ENCODE measurements at places on chromosomes 6 and 20.

- no peak for DNase-seq
Measured at GRCh38 chr6:45386501-45386900, 8.8 kb upstream of the SUPT3H start.

GRCh38 chr20:9495701-9496100 is 18.7 kb upstream of the LAMP5 start:
- no peak for DNase-seq

DNA sequence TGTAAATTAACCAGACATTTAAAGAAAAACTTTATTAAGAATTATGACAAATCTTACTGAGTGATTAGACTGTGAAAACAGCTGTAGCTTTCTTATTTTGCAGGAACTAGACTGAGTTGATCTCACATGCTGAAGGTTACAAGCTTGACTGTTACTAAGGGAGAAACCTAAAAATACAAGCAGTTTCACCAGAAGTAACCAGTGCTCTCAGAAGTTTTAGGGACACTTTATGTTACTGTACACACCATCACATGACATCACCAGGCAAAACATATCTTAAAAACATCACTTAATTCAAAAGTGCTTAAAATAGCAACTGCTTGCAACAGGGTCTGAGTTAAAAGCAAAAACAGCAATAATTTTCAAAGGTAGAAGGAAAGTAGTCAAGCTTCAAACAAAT is 5.4 kb downstream of the FBXO30 start:
- DNase-seq, result no peak

GRCh38 chr6:106098383-106099234 is 12.5 kb downstream of the PRDM1 start:
- peak; percentile 91 for DNase-seq

DNA sequence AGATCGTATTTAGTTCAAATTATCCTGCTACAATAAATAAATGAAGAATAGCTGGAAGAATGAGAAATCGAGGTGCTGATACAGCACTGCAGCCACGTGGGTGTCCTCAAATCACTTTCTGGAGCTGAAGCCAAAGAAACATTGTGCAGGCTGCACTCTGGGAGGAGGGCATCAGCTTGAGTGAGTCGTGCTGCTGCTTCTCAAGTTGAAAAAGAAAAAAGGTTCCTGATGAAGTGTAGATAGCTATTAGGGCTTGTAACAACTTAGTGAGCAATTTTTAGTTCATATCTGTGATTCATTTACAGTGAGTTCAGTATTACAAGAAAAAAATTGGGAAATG is 40.5 kb downstream of the DSE start:
- DNase-seq, result no peak

DNA sequence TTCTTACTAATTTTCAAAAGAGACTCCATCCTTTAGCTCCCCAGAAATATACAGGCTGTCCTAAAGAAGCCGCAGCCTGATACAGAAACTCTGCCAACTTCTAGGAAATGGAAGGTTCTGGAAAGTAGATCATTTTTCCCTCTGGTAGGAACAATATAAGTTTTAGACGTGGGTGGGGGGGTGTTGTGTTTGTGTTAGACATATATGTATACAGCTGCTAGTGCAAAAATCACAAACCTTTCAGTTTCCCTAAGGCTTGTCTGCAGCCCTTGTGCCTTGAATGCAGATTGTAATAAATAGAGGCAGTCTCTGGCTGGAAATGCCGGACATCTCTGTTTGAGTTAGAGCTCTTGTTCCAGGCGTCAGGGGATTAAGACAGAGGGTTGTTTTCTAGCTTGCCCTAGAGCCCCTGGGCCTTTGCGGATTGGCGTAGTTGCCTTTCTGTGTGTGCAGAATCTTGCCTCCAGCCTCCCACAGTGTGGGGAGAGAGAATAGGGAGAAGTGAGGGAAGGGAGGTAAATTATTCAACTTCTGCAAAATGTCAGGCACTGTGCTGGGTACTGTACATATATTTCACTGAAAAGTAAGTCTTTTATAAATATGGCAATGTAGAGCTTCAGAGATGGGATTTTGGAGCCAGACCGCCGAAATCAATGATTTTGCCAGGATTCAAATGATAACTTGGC is 269.7 kb downstream of the PRL start:
- DNase-seq, result no peak

DNA sequence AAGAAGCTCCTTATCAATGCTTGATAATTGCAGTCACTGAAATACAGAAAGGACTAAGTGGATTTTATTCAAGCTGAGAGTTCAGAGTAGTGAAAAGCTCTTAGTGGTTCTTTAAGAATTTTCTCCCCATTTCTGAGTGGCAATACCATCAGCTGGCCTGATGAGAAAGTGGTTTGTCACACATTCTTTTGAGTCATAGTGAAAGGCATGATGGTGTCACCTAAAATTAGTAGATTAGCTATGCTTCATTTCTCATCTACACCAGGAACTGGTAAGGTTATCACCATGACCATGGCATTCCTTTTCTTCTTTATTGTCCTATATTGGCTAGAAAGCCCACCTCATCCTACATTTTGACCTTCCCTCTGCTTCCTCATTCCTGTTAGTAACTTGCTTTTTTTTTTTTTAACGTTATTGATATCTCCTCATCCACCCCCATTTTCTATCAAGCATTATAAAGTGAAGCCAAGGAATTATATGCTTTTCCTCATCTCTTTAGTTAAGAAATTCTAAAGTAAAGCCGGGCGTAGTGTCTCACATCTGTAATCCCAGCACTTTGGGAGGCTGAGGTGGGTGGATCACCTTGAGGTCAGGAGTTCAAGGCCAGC is 67.4 kb upstream of the LOC128125822 start:
- peak; percentile 8 for DNase-seq

GRCh38 chr6:135434095-135434494 is 63.4 kb downstream of the AHI1 start:
- DNase-seq, result no peak

GRCh38 chr20:43977252-43977651 is 62.6 kb downstream of the TOX2 start:
- no peak for DNase-seq

DNA sequence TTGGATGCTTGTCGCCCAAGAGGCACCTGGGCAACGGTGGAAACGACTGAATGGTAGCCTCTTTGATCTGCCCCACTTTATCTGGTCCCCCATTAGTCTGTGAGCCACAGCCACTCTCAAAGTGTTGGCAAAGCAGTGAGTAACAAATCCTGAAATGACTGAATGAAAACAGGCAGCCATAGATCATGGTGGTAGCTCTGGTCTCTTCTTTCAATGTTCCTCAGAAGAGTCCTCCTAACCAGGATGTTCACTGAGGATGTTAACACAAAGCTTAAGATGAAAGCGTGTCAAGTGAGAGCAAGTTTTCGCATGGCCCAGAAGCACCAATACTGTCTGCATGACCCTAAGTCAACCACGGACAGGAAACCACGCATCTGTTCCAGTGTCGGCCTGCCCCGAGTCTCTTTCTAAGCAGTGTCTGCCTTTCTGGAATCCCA is 107.3 kb downstream of the IRF4 start:
- DNase-seq, result peak; percentile 71

- DNase-seq, result no peak
Measured at GRCh38 chr6:83514466-83514865, 2.1 kb downstream of the PRSS35 start.

DNA sequence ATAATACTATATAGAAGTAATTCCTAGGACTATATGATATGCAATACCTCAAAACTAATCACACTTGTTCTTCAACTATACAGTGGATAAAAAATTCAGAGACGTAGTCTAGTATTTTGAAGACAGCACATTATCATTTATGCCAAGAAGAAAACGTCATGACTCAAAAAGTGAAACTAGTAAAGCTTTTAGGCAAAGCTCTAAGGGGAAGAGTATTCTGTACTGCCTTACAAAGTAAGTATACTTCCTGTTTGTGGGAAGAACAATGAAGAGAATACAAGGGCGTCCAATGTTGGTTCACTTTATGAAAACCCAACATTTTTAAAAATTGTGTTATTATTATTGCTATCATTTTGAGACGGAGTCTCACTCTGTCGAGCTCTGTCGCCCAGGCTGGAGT is 27.9 kb downstream of the LOC128125822 start:
- no peak for DNase-seq

GRCh38 chr6:101595276-101595675 is 201.8 kb downstream of the GRIK2 start:
- no peak for DNase-seq

- no peak for DNase-seq
Measured at GRCh38 chr20:9424551-9424950, 89.8 kb upstream of the LAMP5 start.

DNA sequence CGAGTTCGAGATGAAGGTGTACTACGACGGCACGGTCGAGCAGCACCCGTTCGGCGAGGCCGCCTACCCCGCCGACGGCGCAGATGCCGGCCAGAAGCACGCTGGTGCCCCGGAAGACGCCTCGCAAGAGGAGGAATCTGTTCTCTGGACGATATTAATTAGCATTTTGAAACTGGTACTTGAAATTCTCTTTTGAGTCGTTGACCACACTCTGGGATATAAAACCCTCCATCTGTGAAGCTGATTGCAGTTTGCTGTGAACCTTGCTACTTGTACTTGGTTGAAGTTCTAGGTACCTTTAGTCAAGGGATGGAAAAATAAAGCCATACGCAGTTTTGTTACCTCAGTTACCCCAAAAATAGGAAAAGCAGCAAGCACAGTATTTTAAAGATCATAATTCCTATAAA is 917 bp downstream of the C6orf120 start:
- DNase-seq, result no peak

DNA sequence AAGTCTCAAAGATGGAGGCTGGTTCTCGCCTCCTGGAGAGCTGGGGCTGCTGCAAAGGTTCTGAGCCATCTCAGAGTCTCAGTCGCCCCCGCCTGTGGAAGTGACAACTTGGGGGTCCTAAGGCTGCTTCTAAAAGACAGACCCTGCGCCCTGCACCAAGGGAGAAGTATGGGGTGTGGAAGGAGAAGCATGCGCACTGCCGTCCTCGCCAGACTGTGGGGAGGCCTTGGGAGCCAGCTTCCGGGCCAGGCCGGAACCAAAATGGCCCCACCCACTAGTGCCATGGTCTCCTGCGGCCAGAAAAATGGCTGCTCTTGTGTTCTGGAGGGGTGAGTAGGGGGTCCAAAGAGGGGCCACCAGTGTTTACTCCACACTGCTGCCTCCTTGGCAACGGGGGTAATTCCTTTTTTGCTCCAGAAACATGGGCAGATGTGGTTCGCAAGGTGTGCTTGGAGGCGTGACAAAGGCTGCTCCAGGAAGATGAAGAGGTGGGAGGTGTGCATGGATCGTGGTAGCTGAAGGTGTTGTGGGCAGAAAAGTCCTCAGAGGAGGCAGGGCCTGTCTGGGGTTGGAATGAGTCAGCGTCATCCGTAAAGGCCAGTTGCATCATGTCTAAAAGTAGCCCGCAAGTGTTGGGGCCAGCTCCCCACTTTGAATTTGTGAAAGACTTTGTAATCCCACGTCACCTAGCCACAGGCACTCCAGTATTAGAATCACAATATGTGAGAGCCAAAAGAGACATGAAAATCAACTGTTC is 329.8 kb upstream of the SOX4 start:
- peak; percentile 7 for DNase-seq

GRCh38 chr6:74256381-74256780 is 560.4 kb downstream of the CD109 start:
- DNase-seq, result no peak

DNA sequence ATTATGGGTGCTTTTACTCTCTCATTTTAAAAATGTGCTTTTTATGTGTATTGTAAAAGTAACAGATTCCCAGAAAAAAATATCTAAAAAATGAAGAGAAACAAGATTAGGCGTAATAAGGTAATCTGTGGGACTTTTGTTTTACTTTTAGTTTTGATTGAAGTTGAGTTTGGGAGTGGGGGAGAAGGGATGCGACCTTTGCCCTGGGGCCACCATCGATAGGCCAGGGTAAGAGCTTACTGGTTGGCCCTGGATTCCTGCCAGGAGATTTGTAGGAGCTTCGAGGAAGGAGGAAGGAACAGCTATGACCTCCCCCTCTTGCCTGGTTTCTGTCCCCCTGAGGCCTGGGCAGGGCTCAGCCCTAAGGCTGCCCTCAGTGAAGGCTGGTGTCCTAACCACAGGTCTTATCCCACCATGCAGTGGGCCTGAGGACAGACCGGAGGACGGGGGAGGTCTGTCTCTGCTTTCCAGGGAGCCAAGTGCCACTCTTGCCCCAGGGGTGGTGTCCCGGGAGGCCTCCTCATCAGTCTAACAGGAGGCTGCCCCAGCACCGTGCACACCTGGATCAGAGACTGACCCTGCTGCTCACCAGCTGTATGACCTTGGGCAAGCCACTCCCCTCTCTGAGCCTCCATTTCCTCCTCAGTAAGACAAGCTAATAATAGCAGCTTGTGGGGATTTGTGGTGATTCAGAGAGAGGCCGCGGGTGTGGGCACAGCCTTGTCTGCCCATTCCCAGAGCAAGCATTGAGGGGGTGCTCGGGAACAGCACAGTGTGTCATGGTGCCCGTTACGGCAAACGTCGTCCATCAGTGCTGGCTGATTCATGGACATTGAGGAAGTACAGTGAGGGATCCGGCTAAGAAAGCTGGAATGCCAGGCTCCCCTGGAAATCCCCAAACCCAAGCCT is 21.2 kb downstream of the TGM2 start:
- no peak for DNase-seq

DNA sequence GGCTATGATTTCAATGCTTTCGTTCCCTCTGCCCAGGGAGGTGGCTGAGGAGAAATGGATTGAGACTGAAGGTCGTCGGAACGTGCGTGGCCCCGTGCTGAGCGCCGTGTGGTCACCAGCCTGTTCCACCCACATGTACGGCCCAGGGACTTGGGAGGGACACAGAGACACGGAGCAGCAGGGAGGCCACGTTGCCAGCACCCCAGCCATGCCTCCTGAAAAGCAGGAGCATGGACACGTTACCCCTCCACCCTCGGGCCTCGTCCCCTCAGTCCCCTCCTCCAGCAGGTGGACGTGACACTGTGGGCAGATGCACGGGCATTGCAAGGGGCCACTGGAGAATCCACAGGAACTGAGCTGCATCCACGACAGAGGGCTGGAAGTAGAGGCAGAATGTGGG is 133.1 kb upstream of the CST7 start:
- DNase-seq, result no peak

DNA sequence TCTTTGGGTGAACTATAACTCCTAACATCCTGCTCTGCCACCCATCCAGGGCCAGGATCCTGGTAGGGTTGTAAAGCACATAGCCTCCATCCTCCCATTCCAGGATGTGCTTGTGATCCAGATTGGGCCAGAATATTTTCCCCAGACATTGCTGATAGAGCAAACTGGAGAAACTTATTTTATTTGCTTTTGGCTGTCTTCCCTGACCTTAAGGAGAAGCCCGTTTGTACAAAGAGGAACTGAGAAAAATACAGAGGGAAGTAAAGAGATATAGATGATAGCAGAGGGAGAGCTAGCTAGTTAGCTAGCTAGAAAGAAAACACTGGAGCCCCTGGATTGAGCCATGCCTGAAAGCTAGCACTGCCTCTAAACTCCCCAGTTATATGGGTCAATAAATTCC is 9.0 kb upstream of the HDAC2 start:
- no peak for DNase-seq
